ENCODE measurements at places on chromosomes 3 and 15. TPM values are rescaled to one million over a fixed set of nuclear protein-coding genes. Genes with fewer than 3 reads are reported as not detected.

DNA sequence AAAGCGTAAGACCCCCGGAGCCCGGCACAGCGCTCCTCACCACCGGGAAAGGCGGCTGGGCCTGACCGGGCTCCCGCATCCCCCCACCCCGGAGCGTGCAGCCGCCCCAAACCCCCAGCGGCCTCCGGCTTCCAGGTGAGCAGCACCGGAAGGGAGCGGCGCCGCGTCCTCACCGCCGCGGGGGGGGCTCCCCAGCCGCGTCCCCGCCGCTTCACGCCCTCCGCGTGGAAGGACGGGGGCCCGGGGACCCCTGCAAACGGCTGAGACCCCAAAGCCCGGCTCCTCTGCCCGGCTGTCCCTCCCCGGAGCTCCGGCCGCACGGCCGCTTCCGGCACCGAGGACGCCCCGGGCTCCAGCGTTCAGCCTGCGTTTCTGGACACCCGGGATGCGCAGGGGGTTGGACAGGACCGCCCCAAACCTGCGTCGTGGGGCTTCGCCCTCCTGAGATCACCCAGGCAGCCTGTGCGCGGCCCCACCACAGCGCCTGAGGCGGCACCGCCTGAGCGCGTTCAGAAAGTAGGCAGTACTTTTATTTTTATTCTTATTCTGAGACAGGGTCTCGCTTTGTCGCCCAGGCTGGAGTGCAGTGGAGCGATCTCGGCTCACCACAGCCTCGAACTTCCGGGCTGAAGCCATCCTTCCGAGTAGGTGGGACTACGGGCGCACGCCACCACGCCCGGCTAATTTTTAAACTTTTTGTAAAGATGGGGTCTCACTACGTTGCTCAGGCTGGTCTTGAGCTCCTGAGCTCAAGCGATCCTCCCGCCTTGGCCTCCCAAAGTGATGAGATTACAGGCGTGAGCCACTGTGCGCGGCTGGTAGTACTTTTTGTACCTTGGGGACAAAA lies 51.6 kb upstream of the BLM start:
- peak; percentile 87 for ATAC-seq

The EBLN2 gene
- total RNA-seq, result 3.3 TPM

DNA sequence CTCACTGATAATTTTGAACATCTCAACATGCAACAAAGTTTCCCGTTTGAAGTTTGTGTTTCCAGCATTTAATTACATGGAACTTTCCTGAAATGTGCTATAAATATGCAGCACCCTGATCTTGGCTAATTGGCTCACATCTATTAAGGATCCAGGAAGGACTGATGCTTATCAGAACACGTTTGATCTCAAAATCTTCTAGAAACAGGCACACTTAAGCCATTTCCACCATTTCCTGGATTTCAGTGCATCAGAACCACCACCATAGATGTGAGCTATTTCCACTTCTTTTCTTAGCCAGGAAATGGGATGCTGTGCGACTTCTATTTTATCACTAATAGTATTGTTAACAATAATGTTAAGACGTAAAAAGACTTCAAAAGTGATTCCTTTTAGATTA lies 228.9 kb downstream of the FEZF2 start:
- no peak for ATAC-seq

- no peak for ATAC-seq
Measured at GRCh38 chr3:53970661-53971060, 79.0 kb upstream of the SELENOK start.

The PRR20G gene
- not detected for total RNA-seq

- no peak for ATAC-seq
Measured at GRCh38 chr15:24150542-24150941, 463.4 kb upstream of the NDN start.

DNA sequence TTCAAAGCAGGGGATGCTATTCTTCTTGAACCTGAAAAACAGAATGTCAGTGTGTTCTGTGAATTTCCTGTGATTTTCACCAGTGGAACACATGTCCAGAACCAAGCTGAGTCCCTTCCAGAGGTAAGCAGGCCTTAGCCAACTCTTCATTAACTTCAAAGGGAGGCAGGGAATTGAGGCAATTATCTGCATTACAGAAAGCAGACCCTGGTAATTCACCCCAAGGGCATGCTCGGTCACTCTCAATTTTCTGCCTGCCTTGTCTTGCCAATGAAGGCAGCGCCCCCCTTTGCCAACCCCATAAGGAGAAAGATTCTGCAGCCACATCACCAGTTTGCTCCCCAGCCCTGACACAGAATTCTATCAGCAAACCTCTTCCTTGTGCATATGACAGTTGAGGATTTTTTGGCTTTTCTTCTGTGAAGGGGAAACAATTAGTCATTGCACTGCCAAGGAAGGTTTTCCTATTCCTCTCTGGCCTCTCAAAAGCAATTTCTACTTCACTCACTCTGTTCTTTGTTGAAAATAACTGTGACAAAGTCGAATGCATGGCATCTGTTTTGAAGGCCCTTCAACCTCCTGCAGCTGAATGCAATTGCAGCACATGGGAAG lies 85.3 kb downstream of the HHLA2 start:
- ATAC-seq, result no peak

DNA sequence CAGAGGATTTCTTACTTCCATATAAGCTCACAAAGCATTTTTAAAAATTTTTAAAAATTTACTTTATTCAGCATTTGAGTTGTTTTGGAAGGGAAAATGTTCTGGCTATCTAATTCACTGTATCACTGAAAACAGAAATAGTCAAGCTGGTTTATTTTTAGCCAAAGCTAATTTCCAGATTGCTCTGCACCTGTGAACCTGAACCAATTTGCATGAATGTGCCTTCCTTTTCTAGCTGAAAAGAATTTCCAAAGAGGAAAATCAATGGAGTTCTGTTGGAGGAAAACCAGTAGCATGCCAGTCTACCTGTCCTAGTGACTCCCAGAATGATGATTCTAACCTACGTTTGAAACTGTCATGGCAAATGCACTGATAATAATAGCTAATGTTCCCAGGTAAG lies 134.2 kb upstream of the LIPC start:
- no peak for ATAC-seq

GRCh38 chr15:41233367-41233771 lies 2.3 kb downstream of the CHP1 start:
- no peak for ATAC-seq

The TRANK1 gene
- total RNA-seq, result 0.56 TPM

- ATAC-seq, result peak; percentile 91
Measured at GRCh38 chr3:66819993-66820501, 178.1 kb upstream of the KBTBD8 start.

The NR2E3 gene
- 0.31 TPM for total RNA-seq

The ESYT3 gene
- 1.5 TPM for total RNA-seq

DNA sequence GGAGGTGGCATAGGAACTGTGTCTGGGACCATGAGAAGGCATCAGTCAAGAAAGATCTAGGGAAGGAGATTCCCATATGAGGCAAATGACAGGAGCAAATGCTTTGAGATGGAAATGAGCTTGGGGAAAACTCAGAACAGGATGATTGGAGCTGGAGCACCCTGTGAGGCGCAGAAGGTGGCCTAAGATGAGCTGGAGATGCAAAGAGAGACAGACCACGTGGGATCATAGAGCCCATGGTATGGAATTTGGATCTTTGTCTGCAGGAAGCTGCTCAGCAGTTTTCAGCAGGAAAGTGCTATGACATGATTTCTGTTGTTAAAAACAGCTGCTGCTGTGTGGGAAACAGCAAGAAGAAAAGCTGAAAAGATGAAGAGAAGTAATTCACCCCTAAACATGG lies 310.6 kb downstream of the MAGI1 start:
- no peak for ATAC-seq

The FOXB1 gene
- total RNA-seq, result 13.6 TPM

GRCh38 chr3:12265508-12265907 lies 23.4 kb upstream of the PPARG start:
- no peak for ATAC-seq

The CDC25A gene
- 3.2 TPM for total RNA-seq

GRCh38 chr15:93071469-93071936 lies 17.5 kb downstream of the RGMA start:
- ATAC-seq, result no peak

DNA sequence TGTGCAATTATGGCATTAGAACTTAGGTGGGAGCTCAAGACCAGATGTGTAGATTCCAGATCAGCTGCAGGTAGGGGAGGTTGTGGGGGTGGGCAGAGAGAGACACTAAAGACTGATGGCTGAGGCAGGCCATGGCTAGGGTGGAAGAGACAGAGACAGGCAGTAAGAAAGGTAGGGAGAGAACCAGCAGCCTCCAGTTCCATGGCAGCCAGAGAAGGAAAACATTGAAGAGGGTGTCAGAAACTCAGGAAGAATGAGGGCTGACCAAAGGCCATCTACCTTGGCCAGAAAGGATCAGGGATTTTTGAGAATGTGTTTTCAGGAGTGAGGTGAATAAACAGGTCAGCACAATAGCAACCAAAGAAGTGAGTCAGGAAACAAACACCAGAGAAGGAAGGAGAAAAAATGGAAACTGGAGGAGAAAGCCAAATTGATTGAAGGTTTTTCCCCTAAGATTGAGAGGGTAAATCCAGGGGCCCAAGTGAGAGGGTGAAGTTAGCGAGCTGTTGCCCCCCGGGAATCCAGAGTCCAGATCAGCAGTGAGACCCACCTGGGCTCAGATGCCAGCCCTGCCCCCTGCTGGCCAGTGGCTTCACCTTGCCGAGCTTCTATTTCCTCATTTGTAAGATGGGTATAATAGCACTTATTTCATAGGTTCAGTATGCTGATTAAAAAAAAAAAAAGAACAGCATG lies 41.0 kb downstream of the ABHD2 start:
- ATAC-seq, result no peak

- ATAC-seq, result no peak
Measured at GRCh38 chr15:55255714-55256113, 33.9 kb downstream of the RAB27A start.

The GOLGA6L7 gene
- not detected for total RNA-seq

The P2RY1 gene
- 15.3 TPM for total RNA-seq

All from motor neuron (in vitro differentiated cells).